ENCODE measurements at places on chromosomes 4 and X. TPM values are rescaled to one million over a fixed set of nuclear protein-coding genes. Genes with fewer than 3 reads are reported as not detected.

- H3K36me3 ChIP-seq = no peaks in the 10 kb centered on the region
- no peak overlapping the region for H3K27ac ChIP-seq
- no peak overlapping the region for H3K4me3 ChIP-seq
- DNase-seq = no peak
- H3K4me1 ChIP-seq = no peaks in the 10 kb centered on the region
These were observed 97.3 kb upstream of the DDIT4L start for GRCh38 chr4:100287534-100287933.

- no peaks in the 10 kb centered on the region for H3K4me1 ChIP-seq
- no peaks in the 10 kb centered on the region for H3K36me3 ChIP-seq
- DNase-seq = no peak
- no peak overlapping the region for H3K4me3 ChIP-seq
- H3K27ac ChIP-seq = no peak overlapping the region
These were observed 548.8 kb upstream of the FAM241A start for GRCh38 chr4:111596491-111596890.

The DDX53 gene
- not detected for total RNA-seq

The IQCM gene
- not detected for total RNA-seq

The MAP7D3 gene
- total RNA-seq = 19.0 TPM

All from CD8-positive, alpha-beta memory T cell (primary cell).